ENCODE measurements at places on chromosomes 12 and 14. TPM values are rescaled to one million over a fixed set of nuclear protein-coding genes. Genes with fewer than 3 reads are reported as not detected.

The LRRIQ1 gene
- 10.6 TPM for total RNA-seq

The TOMM20L gene
- not detected for total RNA-seq

The PCED1B gene
- total RNA-seq, result 13.4 TPM

The CFAP54 gene
- total RNA-seq, result 7.9 TPM

The SERPINA12 gene
- total RNA-seq, result not detected

The CLEC1B gene
- 0.95 TPM for total RNA-seq

The PTHLH gene
- 0.21 TPM for total RNA-seq

The SSTR1 gene
- 8.7 TPM for total RNA-seq

The BDKRB2 gene
- total RNA-seq, result 1.3 TPM

The GPRC5A gene
- total RNA-seq, result 482 TPM

The TGM1 gene
- 5.9 TPM for total RNA-seq

The TBX3 gene
- total RNA-seq, result 50.9 TPM

The STRN3 gene
- total RNA-seq, result 32.8 TPM

The MDGA2 gene
- total RNA-seq, result 0.24 TPM

The E2F7 gene
- total RNA-seq, result 1.0 TPM

The ZFHX2 gene
- 5.1 TPM for total RNA-seq

The LUM gene
- 227 TPM for total RNA-seq

The KRT71 gene
- total RNA-seq, result not detected

The MIPOL1 gene
- total RNA-seq, result 12.1 TPM

The KRT4 gene
- 6.4 TPM for total RNA-seq

The ANGEL1 gene
- total RNA-seq, result 28.9 TPM

The SLC48A1 gene
- total RNA-seq, result 39.9 TPM

The PPP1CC gene
- total RNA-seq, result 97.8 TPM

The PTPRR gene
- total RNA-seq, result 1.4 TPM

The SOX5 gene
- 14.0 TPM for total RNA-seq

The ZNF385A gene
- total RNA-seq, result 28.3 TPM

The MRPL51 gene
- 121 TPM for total RNA-seq

The BBOF1 gene
- total RNA-seq, result 7.4 TPM

The SIRT4 gene
- total RNA-seq, result 2.1 TPM

The RHOF gene
- 28.7 TPM for total RNA-seq

The MORN3 gene
- total RNA-seq, result 2.1 TPM

The PTGDR gene
- 2.2 TPM for total RNA-seq

The ADAM20 gene
- total RNA-seq, result 1.5 TPM

The TPH2 gene
- total RNA-seq, result not detected

The ATN1 gene
- 123 TPM for total RNA-seq

The CPNE6 gene
- not detected for total RNA-seq

The TPPP2 gene
- total RNA-seq, result not detected

The PKP2 gene
- total RNA-seq, result 3.0 TPM

The LRFN5 gene
- total RNA-seq, result 1.3 TPM

The VRTN gene
- total RNA-seq, result not detected

The GPR132 gene
- 7.2 TPM for total RNA-seq

The TAS2R7 gene
- not detected for total RNA-seq

The CISTR gene
- total RNA-seq, result not detected

The DLK1 gene
- total RNA-seq, result not detected

The ACVRL1 gene
- total RNA-seq, result 242 TPM

The SOCS2 gene
- total RNA-seq, result 20.0 TPM

Data from lower lobe of right lung (tissue), 2 donors.